ENCODE measurements at places on chromosomes 2 and 18.

DNA sequence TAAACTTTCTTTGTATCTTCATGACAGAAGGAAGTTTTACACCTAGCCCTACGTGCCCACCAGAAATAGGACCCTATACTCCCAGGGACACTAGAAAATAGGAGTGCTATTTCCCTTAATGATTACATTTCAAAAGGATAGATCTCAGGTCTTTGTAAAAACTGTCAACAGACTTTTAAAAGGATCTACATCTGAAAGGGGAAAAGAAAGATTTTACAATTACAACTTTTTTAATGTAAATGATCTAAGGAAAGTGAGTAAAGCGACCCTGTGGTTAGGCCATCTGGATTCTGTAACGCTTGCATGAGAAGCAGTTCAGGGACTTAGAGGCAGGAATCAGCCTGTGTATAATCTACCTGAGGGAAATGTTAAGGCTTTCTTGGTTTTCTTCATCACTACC is 431.8 kb upstream of the MC4R start:
- no peak for DNase-seq

DNA sequence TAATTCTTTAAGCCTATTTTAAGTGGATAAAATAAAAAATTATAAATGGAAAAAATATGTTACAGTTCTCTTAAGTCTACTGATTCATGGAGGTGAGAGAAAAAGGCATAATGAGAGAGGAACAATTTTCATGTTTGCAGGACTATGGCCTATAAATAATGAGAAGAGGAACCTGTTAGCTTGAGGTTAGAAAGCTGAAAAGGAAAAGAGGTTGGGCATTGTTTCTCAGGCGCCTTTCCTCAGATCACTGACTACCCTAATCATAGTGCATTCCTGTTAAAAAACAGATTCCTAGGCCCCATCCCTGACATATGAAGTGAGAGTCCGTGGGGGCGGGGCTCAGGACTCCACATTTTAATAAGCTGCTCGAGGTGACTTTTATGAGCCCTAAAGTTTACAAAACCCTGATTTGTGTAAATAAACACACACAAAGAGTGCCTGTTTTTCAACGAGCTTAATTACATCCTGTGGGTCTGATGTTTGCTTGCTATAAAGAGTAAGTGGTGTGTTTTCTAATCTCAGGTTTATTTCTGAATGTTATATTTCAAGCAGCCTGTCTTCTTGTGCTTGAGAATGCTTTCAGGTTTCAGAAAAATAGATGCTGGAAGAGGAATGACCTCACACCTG is 335.5 kb downstream of the CLIP4 start:
- DNase-seq: no peak

DNA sequence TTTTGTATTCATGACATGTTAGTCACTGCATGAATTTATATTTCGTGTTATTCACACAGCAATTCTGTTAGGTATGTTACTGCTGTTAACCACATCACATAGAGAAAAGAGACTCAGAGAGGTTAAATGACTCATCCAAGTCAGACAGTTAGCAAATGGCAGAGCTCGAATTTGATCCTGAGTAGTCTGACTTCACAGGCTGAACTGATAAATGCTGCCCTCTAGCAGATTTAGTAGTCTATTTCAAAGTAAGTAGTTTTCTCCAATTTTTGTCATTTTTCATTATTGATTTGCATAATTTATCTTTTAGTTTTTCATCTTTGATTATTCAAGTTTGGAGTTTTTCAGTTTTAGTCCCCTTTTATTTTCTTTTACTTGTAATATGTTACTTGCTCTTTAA is 58.3 kb downstream of the WDR7 start:
- DNase-seq: no peak

DNA sequence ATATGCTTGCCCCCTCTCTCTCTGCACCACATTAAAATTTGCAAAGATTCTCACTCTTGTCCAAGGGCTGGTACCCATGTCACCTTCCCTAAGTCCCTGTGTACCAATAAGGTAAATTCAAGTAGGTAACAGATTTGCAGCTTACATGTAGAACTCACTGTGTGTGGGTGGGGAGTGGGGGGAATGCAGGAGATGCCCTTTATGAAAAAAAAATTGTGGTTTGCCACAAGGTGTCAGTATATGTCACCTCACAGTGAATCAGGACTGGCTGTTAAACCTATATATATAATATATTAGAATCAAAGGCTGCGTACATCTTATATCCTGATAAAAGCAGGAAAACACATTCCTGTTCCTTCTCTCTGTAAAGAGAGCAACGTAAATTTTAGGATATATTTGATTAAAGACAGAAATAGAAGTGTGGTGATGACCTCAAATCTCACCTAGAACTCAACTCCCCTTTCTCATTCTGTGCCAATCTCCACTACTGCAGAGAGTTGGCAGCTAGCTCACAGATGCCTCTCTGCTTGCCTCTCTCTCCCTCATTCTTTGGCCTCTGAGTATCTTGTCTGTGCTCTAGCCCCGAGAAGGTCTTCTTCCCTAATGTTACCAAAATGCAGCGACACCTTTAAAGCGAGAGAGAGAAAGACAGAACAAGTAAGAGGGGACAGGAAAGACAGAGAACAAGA is 536 bp downstream of the XDH start:
- DNase-seq: no peak

DNA sequence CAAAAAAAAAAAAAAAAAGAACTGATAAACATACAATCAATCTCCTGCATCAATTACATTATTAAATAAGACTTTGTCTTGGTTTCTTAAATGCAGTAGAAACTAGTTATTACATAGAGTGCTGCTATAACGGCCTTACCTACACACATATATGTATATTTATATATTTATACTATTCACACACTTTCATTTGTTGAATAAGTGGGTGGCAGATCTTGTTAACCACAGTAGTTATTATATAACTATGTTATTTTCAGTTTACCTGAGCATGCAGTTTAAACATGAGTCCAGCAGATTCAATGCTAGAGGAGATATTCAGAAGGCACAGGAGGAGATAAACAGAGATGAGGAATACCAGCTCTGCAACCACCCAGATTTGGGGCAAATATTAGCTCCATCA is 81.5 kb upstream of the CD226 start:
- no peak for DNase-seq

- peak; percentile 81 for DNase-seq
These were observed 24.5 kb upstream of the LCLAT1 start for GRCh38 chr2:30422444-30423040.

GRCh38 chr2:135218426-135218825 is 166.3 kb downstream of the RAB3GAP1 start:
- no peak for DNase-seq

- peak; percentile 1 for DNase-seq
These were observed 7.2 kb upstream of the ABCB11 start for GRCh38 chr2:169038338-169038757.

- no peak for DNase-seq
These were observed 486.3 kb upstream of the MAP2 start for GRCh38 chr2:208937521-208937920.

- DNase-seq: no peak
These were observed 49.2 kb downstream of the PIKFYVE start for GRCh38 chr2:208315081-208315788.

GRCh38 chr2:151297882-151298281 is 8.4 kb upstream of the NMI start:
- DNase-seq: no peak

GRCh38 chr2:195561116-195561921 is 95.7 kb upstream of the SLC39A10 start:
- no peak for DNase-seq

DNA sequence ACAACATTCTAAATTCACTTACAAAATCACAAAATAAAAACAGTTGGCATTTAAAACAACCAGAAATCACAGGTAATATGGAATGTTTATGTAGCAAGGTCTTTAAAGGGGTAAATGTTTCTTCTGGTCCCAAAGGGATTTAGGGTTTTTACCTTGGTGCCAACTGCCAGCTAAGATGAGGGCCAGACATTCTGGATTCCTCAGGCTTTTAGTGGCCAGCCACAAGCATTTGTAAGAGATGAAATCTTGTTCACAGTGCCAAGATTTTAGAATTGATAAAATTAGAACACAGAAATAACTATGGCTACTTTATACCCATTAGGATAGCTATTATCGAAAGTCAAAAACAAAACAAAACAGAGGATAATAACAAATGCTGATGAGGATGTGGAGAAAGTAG is 60.4 kb upstream of the CDKL4 start:
- DNase-seq: no peak

DNA sequence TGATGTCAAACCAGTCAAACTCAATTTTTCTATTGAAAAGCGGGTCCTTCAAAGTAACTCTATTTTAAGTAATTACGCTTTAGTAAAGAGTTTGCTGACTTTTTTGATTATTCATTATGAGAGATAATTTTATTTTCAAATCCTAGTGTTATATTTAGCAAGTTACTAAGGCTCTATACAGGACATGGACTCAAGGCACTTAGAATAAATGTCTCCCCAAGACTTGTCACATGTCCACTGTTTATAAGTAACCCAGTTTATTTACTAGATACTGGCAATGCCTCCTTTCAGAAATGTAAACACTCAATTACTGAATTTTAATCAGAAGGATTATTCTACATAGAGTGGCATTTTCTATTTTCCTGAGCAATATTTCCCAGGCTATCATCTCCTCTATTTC is 638.1 kb downstream of the ERBB4 start:
- DNase-seq: no peak

- DNase-seq: no peak
These were observed 40.5 kb upstream of the BMP10 start for GRCh38 chr2:68911709-68912108.

- DNase-seq: no peak
These were observed 13.6 kb downstream of the CRIM1 start for GRCh38 chr2:36369163-36369562.

DNA sequence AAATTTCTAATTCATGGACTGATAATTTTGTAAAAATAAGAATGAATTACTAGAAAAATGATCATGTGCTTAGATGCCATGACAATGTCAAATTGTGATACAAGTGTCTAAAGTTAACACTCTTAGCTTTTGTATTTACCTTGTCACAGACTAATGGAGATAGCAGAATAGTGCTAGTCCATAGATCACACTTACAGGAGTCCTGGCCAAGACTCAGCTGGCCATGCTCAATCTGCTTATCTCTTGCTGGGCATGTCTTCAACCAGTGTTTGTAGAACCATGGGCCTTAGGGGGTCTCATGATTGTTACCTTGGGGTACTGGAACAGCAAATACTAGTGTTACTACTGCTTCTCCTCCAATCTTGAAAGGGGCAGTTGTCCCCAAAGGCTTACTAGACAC is 44.0 kb downstream of the TET3 start:
- no peak for DNase-seq

GRCh38 chr2:12089001-12089400 is 342.6 kb downstream of the LPIN1 start:
- no peak for DNase-seq

Measured in CD4-positive, alpha-beta T cell treated with Interferon gamma for 1 hour (primary cell).